GM13977 (cell line): ENCODE measurements at places on chromosomes 1 and 21.

DNA sequence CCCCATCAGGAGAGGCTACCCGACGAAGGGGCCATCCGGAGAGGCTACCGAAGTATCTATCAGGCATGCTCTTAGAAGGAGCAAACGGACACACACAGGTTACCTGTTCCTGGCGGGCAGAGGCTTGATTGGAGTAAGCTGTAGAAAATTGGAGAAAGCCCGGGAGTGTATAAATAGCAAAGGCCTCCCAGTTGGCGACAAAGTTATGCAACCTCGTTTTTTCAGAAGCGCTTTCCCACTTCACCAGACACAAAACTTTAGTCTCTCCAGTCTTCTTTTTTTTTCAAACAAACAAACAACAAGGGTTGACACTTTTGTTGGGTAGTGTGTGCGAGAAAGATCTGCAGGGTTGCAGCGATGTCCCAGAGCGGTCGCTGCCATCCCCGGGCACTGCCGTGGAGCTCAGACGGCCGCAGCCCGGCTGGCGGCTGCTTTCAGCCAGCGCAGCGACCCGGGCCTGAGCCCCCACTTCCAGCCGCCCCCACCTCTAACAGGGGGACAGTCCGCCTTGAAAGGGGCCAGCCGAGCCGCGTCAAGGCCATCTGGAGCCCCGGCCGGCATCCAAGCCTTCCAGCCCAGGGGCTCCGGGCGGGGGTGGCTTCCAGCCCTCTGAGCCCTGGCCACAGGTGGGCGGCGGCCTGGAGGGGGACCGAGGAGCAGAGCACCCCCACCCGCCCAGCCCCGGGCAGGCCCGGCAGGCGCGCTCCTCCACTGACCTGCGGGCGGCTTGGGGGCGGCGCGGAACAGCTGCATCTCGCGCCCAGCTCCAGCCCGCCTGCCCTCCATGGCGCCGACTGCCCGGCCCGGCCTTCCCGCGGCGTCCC lies 616 bp downstream of the MCOLN3 start:
- DNase-seq: peak; percentile 60

- DNase-seq: peak; percentile 62
These were observed 31.8 kb upstream of the JUN start for GRCh38 chr1:58815686-58816071.

GRCh38 chr1:198678901-198679329 lies 40.1 kb downstream of the PTPRC start:
- DNase-seq: no peak

DNA sequence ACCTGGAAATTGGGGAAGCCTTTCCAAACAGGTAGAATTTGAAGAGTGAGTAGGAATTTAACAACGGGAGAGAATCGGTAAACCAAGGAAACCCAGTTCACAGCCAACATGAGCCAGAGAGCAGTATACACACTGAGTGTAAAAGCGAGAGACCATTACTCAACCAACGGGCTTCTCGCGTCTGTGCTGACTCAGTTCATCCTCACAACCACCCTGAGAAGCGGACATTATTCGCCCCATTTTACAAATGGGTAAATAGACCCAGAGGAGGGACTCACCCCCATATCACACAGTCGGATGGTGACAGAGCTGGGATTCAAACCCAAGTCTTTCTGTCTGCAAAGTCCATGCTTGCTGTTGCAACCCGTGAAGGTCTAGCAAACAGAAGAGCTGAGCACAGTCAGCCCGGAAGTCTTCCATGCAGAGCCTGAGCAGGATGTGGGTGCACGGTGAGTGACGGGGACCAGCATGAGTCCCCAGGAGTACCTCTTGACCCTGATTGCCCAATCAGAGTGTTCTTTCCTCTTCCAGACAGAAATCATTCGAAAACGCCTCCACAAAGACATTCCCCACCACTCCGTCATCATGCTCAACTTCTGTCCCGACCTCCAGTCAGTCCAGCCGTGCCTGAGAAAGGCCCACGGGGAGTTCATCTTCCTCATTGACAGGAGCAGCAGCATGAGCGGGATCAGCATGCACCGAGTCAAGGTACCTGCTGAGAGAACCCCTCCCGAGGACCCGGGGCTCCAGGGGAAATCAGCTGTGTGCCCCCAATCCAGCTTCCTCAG lies 32.3 kb downstream of the VWA5B1 start:
- no peak for DNase-seq

GRCh38 chr1:235073331-235073967 lies 55.2 kb downstream of the TOMM20 start:
- no peak for DNase-seq

DNA sequence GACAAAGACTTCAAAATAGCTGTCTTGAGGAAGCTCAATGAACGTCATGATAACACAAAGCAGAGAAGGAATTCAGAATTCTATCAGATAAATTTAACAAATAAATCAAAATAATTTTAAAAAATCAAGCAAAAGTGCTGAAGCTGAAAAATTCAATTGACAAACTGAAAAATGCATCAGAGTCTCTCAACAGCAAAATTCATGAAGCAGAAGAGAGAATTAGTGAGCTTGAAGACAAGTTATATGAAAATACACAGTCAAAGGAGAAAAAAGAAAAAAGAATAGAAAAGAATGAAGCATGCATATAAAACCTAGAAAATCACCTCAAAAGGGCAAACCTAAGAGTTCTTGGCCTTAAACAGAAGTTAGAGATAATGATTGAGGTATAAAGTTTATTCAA lies 21.0 kb upstream of the UHMK1 start:
- no peak for DNase-seq

- no peak for DNase-seq
These were observed 505 bp downstream of the LMOD1 start for GRCh38 chr1:201945863-201946223.

DNA sequence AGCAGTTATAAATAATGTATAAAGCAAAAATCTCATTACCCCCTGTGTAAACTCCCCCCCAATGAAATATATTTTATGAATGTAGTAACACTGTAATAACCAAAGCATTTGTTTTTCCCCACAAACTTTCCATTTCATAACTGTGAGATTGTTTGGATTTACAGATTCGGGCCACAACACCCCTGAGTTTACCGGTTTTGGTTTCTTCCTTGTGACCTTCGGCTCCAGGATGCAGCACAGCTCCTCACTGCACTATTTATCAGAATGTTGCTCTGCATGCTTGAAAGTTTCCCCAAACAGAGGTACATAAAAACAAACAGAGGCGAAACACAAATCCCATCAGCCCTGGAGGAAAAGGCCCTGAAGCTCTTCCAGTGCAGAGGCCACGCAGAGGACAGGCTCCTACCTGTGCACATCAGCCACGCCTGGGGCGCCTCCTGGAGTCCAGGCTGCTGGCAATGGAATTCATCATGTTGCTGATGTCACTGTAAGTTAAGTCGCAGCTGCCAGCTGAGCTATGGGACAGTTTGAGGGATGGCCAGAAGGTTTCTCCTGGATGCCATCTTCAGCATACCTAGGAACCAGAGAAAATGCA lies 122.0 kb downstream of the LMO4 start:
- DNase-seq: no peak

GRCh38 chr1:223872308-223872901 lies 26.7 kb upstream of the TP53BP2 start:
- DNase-seq: no peak

- no peak for DNase-seq
These were observed 73.7 kb downstream of the UBE2T start for GRCh38 chr1:202268032-202268431.

DNA sequence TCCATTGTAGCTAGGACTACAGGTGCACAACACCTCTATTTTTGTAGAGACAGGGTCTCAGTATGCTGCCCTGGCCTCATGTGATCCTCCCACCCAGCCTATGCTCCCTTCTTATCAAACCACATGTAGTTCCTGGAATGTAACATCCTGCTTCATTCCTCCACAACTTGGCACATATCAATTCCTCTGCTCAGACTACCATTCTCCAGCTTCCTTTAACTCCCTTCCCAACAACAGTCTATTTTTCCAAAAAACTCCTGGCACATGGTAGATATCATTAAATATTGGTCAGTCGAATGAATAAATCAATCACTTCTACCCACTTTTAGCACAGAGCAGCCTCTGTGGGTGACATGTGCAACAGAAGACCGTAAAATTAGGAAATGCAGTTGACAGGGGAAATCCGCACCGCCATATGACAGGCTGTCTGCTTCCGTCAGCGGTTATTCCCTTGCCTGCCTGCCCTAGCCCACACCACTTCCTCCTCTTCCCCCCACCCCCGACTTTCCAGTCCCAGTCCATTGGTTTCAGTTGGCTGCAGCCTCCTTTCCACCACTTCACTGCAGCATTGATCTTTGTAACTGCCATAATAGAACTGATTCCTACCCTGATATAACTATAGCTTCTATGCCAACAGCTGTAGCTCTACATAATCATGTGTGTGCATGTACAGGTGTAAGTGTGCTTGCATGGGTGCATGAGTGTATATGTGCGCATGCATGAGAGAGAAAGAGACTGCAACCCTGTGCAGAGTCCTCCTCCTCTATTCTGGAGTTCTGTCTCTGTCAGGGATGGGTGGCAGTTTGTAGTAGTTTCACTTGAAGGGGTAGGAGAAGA lies 6.8 kb upstream of the AKR1A1 start:
- DNase-seq: peak; percentile 55

DNA sequence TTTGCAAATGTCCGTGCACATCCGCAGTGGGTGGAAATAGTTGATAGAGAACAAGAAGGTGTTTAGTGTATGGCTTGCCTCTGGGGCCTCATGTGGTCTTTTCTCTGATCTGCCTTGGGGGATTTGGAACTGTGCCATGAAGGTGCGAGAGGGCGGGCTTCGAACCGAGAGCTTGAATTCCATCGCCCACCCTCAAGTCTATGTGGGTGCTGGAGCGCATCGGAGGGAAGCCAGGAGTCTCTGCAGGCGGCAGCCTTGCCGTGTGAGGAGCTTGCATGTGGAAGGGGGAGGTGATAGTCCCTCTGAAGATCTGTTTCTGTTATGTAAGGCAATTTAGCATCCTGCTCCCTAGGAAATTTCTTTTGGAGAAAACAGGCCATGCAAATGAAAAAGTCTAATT lies 119.6 kb downstream of the HUNK start:
- no peak for DNase-seq

DNA sequence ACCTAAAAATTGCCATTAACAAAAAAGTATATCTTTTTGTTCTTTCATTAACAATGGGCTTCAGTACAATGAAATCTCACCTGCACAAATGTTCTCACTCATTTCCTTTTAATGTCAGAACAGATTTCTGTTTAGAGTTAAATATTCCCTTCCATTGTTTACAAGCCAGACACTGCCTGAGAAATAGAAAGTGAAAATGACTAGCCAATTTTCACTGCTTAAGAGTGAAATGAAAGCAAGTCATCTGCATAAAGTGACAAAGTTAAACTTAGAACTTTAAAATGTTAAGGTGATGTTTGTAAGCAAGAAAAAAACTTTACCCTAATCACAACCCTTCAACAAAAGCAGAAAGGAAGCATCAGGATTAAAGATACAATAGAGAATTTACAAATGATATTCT lies 27.5 kb downstream of the COA6 start:
- peak; percentile 38 for DNase-seq

GRCh38 chr1:23984417-23985186 lies 4.5 kb upstream of the SRSF10 start:
- peak; percentile 6 for DNase-seq

- no peak for DNase-seq
These were observed 5.0 kb upstream of the SH3BGRL3 start for GRCh38 chr1:26274801-26275425.

DNA sequence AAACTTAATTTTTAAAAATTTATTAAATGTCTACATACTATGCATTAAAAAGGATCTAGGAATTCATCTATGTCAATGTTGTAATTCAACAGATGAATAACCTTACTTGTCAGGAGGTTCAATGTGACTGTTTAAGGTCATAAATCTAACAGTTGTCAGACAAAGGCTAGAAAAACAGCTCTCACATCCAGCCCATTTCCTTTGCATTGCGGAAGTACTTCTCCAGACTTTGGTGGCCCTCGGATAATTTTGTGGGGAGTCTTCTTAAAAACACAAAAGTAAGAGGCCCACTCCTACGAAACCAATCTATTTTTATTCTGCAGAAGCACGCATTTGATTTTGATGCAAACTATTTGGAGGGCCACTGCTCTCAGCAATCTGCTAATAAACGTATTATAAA lies 122.6 kb upstream of the CHRM3 start:
- no peak for DNase-seq

DNA sequence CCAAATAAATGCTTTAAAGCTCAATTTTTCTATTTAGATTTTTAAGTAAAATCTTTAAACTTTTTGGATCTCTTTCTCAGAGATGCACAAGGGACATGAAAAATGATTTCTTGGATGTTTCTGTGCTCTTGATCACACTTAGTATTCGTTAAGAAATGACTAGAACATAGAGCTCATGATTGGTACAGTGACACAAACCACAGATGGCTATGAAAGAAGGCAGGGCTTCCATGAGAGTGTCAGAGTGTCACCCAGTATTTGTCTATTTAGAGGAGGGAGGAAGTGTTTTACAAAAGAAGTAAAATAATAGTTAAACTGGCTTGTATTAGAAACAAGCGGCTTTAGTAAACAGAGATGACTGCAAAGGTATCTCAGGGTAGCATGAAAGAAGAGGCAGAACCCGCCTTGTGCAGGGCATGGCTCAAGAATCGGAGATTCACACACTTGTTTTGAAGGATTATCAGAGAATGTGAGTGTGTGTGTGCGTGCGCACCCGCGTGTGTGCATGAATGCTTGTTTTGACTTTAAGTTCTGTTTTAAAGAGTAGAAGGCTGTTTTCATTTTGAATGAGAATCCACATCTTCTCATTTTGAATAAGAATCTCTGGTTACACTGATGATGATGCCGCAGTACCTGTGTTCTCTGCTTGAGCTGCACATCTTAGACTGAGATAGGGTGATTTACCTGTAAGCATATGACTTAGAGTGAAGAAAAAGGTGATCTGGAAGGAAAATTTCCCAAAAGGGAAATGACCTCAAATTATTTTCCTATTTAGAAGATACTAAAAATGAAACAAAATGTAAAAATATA lies 82.1 kb downstream of the VPS26C start:
- DNase-seq: no peak

GRCh38 chr1:245645894-245646293 lies 491.1 kb downstream of the KIF26B start:
- DNase-seq: peak; percentile 38

DNA sequence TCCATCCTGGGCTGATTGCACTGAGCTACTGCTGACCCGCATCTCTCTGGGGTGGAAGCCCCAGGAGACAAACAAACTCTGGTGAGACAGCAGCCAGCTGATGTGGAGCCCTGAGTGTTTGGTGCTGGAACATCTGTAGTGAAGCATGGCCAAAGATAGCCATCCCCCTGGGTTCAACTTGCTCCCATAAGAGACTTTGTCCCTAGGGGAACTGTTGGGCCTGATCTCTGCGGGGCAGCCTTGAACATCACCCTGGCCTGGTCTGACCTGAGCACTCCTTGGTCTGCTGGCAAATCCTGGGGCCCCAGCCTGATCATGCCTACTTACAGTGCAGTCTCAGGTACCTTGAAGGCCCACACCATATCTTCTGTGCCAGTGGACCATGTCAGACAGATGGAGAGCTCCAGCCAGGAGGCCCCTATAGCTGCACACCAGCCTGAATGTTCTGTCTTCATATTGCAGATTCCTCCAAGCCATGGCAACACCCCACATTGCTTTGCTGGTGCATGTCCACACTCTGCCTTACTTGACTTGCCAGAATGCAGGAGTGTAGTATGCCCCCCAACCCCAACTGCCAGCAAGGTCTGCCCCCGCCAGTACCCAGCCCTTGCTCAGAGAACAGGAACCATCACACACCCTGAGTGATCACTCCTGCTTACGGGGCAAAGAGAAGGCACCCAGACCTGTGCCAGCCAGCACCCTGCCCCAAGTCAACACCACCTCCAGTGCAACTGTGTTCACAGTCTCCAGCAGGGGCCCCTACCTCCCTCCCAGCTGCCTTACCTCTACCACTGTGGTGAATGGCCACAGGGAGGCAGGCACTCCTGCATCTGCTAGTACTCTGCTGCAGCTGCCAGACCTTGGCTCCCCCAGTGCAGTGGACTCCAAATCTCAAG lies 690.5 kb upstream of the NR5A2 start:
- DNase-seq: no peak

GRCh38 chr1:68585351-68585750 lies 88.5 kb upstream of the DEPDC1 start:
- DNase-seq: no peak
